ENCODE measurements at places on chromosomes 12 and 14.
A peak's percentile ranks its signal among the peaks of the same experiment; 100 is the strongest.

DNA sequence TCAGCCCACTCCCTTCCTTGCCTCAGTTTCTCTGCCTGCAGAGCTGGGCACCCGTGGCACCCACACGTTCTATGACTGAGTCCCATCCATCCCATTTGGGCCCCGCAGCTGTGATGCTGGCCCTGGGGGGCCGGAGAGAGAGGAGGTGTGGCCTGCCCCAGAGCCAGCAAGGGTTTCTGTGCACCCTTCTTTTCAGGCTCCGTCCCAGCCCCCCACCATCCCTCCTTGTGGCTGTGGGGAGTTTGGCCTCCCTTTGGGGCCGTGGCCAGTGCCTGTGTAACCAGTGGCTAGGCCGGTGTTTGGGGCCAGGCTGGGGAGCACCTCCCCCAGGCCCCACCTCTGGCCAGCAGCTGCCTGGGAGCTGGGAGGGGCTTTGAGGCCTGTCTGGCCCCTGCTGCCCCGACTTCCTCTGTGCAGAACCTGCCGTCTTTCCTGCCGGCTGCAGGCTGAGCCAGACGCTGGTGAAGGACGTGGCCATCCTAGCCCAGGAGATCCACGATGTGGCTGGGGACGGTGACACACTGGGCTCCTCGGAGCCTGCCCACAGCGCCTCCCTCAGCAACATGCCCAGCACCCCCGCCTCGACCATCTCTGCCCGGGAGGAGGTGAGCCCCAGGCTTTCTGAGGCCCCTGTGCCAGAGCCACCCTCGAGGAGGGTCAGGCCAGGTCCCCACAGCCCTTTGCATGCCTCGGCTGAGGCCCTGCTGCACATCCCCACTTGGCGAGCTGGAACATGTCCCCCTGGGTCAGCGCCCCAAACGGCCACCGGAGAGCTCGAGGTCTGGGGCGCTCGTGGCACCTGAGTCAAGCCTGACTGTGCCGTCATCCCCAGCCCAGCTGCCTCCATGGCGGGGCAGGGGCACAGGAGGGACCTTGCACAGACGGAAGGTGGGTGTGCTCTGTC, 27.7 kb downstream of the CEP170B start:
- DNase-seq, result no peak

GRCh38 chr14:101167428-101167827, 263.9 kb upstream of the RTL1 start:
- DNase-seq, result peak; percentile 41

DNA sequence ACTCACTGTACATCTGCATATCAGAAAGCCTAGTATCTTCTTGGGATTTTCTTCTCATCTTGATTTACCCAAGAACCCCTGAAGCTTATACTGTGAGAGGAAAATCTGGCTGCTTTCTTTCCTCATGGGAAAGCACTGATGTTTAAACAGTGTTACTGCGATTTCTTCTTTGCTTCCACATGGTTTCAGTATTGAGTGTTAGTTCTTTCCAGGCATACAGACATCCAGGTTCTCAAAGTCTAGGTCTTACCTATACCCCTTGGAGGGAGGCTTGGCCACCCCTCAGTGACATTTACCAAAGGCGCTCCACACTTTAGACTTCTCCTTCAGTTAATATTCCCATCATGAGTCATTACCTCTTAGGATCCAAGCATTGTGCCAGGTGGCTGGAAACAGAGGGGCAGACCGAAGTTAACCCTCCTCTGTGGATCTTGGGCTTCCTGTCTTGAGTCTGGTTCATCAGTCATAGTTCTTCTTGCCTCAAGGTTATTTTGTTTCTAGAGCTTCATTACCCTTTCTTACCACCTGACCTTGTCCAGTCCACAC, 79.1 kb downstream of the TMEM117 start:
- DNase-seq, result no peak

DNA sequence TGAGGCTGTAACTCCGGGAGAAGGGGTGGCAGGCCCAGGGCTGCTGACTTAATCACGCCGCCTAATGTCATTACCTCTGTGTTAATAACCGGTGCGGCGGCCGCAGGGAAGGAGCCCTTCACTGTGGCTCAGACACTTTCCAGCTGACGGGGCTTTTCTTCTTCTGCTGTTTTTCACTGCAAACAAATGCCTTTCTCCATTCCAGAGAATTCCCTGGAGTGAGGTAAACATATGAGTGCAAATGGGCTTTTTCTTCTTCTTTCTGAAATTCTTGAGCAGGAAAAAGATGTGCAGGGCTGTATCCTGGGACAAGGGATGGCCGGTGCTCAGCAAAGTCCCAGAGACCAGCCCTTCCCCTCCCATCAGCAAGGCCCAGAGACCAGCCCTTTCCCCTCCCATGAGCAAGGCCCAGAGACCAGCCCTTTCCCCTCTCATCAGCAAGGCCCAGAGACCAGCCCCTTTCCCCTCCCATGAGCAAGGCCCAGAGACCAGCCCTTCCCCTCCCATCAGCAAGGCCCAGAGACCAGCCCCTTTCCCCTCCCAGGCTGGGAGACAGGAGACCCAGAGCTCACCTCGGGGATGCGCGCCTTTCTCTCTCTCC, 33.4 kb upstream of the FAM181A start:
- no peak for DNase-seq

DNA sequence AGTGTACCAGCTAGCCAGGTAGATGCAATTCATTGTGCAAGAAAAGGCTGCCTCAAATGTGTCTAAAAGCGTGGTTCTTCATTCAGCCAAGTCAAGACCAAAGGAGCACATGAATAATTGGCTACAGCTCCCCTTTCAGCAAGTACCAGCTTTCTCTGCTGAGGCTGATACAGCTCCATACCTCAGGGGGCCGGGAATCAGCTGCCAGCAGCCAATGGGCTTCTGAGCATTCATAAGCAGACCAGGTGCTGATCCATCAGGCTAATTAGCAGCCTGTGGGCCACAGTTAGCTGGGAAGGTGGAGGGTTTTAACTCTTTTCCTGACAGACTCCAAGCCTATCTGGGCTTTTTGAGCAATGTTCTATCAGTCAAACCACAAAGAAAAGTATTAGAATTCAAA, 264.7 kb downstream of the APAF1 start:
- DNase-seq, result no peak

DNA sequence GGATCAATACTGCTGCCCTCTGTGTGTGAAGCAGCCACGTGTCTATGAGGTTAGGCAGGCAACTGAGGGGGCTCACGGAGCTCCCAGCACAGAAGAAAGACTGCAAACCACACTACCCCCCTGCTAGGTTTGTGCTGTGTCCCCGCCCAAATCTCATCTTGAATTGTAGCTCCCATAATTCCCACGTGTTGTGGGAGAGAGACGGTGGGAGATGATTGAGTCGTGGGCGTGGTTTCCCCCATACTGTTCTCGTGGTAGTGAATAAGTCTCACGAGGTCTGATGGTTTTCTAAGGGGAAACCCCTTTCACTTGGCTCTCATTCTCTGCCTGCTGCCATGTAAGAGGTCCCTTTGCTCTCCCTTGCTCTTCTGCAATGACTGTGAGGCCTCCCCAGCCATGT, 68.6 kb downstream of the ACTN1 start:
- no peak for DNase-seq

DNA sequence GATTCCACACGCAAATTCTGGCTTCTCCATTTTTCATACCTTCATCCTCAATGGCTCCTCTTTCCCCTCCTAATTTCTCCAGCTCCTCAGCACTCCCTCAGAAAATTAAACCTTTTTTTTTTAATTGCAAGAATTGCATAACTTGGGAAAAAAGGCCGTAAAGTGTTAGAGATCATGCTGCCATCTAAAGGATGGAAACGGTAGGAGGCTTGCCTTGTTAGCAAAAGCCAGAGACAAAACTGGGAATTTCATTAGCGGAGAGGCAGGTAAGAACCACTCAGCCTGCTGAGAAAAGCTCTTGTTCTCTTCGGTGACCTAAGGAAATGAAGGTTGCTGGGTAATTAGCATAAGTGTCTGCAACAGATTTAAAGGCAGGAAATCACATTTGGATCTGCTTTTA, 204.3 kb downstream of the AEBP2 start:
- peak; percentile 69 for DNase-seq

DNA sequence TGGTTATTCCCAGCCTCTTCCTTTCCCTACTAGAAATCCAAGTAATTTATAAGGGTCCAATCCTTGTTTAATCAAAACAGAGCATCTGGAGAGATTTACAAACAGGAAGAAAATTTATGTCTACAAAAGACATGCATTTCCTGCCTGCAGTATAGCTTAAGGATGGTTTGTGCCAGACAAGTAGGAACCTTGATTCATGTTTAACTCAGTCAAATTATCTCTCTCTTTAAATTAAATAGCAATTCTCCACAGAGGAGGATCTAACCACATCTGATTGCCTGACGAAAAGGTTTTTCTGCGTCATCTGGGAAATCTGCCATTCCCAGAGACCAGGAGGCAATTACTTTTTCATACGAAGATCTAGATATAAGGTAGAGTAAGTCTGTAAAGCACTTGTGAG, 105.2 kb downstream of the ZFC3H1 start:
- no peak for DNase-seq

DNA sequence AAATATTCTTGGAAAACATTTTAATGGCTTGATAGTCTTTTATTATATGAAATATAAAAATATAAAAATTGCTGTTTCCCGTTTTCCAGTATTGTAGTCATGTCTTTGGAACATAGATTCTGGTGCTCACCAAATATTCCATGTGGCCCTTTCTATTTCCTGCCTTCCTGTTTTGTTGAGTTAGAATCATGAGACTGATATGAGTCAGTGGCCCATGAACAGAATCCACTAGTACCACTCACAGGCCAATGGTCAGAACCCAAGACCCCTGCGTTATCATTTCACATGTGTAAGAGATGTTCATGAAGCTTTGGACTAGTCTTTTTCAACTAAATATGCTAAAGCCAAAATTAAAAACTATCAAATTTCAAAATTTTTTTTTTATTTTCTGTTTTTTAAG, 56.9 kb downstream of the BICD1 start:
- no peak for DNase-seq

GRCh38 chr12:4280351-4281163, 7.0 kb downstream of the CCND2 start:
- no peak for DNase-seq

DNA sequence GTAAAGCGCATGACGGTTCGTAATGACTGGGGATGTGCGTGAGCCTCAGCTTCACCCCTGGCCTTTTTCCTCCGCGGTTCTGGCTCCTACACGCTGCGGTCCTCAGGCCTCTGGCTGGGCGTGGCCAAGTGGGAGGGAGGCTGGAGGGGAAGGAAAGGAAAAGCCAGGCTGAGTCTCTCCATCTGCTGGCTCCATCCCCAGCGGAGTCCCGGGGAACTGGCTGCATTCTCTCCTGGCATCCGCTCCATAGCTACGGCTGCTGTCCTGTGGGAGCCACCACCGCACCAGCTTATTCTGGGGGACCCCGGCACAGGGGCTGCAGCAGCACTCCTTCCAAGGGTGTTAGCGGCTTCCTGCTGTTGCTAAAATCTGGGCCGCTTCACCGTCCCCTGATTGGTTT, 68.2 kb upstream of the SLC24A4 start:
- DNase-seq, result no peak
